ENCODE measurements at places on chromosomes 16 and 17. TPM values are rescaled to one million over a fixed set of nuclear protein-coding genes. Genes with fewer than 3 reads are reported as not detected.

The SBK1 gene
- total RNA-seq = not detected

The ITGB4 gene
- total RNA-seq = 13.9 TPM

The MAPT gene
- total RNA-seq = 23.5 TPM

The MIF4GD gene
- 15.5 TPM for total RNA-seq

The DPEP2 gene
- total RNA-seq = 1.5 TPM

The SCIMP gene
- 7.6 TPM for total RNA-seq

The HAS3 gene
- 0.77 TPM for total RNA-seq

The LRRC46 gene
- not detected for total RNA-seq

The FGF11 gene
- 2.4 TPM for total RNA-seq

The TMC8 gene
- total RNA-seq = 8.4 TPM

The PRSS33 gene
- not detected for total RNA-seq

The CCP110 gene
- total RNA-seq = 12.7 TPM

The KRTAP4-5 gene
- total RNA-seq = not detected

The PRAC1 gene
- not detected for total RNA-seq

The FOXL1 gene
- total RNA-seq = 0.26 TPM

The DHRS7C gene
- not detected for total RNA-seq

The ALOX12B gene
- not detected for total RNA-seq

The NPIPA7 gene
- total RNA-seq = 7.8 TPM

The ZP2 gene
- not detected for total RNA-seq

The CCL14 gene
- 61.1 TPM for total RNA-seq
